Upper lobe of right lung (tissue), 1 donor: ENCODE measurements at places on chromosomes 4 and X. TPM values are rescaled to one million over a fixed set of nuclear protein-coding genes. Genes with fewer than 3 reads are reported as not detected.

GRCh38 chrX:47293106-47293505 lies 60.3 kb downstream of the USP11 start:
- DNase-seq: no peak

- DNase-seq: no peak
Measured at GRCh38 chr4:150038335-150039076, 39.7 kb upstream of the DCLK2 start.

DNA sequence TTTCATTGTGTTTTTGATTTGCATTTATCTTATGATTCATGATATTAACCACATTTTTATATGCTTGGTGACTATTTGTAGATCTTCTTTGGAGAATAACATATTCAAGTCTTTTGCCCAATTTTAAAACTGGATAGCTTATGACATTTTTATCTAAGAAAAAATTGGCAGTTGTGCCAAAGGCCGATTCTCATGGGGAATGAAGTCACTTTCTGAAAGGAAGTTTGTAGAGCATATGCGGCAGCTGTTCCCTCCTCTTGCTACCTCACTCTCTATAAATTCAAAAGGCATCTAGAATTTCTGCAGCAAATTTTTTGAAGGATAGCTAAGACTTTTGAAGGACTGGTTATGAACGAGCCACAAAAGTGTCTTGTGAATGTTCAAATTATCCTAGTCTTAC lies 2353.5 kb downstream of the ARAP2 start:
- no peak for DNase-seq

DNA sequence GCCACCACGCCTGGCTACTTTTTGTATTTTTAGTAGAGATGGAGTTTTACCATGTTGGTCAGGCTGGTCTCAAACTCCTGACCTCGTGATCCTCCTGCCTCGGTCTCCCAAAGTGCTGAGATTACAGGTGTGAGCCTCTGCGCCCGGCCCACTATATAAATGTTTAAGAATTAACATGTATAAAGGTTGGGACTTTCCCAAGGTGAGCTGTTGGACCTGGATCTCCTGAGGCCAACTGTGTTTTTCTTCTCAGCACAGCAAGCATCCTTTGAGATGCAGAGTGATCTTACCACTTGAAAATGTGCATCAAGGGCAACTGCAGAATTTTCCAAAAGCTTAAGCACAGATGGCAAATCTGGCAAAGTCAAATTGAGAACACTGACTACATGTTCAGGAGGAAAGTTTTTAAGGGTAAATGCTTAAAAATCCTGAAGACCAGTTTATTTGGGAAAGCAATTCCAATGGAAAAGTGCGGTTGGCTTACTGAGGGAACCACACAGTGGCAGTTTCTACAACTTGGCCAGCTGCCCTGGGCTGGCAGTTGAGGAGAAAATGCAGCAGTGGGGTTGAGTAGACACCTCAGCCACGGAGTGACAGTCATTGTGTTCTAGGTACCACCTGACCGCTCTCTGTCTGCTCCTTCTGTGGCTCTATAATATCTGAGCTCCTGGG lies 168.9 kb downstream of the CBR4 start:
- DNase-seq: no peak

GRCh38 chrX:124369722-124370121 lies 23.4 kb downstream of the SH2D1A start:
- DNase-seq: no peak

DNA sequence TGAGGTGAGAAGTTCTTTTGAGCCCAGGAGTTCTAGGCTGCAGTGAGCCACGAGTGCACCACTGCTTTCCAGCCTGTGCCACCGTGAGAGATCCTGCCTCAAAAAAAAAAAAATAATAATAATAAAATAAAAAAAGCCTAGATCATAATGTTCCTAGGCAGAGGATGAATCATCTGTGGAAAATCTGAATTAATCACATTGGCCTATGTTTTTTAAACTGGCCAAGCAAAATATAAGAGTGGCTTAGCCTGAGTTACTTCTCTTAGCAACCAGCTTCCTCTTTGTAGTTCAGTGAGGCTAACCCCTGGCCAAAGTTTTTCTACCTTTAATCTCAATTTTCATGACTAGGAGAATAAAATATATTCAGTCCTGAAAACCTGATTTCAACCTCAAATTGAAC lies 614.6 kb downstream of the PPP4R3C start:
- no peak for DNase-seq

DNA sequence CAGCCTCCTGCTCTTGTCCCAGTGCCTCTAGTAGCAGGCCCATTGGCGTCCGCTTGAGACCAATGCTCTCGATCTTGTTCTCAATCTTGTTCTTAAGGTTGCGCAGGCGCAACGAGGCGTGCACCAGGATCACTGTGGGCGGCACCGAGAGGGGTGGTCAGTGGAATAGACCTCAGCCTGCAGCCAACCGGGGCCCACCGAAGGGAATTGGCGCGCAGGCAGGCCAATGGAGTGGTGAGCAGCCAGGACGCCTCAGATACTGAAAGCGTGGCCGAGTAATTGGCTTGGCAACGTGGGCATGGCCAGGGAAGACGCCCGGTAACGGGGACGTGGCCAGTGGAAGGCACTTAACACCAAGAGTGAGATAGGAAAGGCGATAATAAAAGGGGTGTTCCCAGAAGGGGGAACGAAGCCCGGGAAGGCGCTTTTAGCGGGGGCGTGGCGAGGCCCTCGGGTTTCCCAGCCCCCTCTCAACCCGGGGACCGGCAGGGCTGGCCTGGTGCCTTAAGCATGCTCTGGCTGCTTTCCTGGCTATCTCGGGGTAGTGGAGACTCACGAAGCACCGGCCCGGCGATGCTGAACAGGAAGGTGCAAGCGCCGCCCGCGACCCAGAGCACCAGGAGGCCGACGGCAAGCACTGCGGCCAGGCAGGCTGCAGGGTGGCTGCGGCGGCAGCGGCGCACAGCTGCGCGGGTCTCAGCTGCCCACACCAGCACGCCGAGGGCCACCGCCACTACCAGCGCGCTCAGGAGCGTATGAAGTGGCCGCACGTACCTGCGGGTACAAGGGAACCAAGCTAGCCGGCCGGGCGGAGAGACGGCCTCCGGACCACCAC lies 1.7 kb downstream of the PRAF2 start:
- peak; percentile 89 for DNase-seq

- DNase-seq: no peak
Measured at GRCh38 chrX:12360986-12361598, 222.8 kb downstream of the FRMPD4 start.

DNA sequence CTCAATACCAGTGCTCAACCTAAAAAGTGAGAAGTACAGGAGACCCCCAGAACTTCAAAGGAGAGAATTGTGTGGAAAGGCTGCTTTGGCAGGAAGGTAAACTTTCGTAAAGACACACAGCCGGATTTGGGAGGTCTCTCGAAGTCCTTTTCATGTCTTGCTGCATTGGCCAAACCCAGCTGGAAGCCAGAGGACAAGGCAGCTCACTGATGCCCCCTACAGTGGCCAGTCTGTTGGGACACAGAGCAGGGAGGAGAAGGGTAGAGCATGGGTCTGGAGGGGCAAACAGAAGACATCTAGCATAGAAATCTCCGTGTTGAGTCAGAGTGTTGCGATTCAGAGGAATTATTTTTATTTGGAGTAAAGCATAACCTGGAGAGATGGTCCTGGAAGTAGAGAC lies 198.9 kb downstream of the ANK2 start:
- DNase-seq: no peak

DNA sequence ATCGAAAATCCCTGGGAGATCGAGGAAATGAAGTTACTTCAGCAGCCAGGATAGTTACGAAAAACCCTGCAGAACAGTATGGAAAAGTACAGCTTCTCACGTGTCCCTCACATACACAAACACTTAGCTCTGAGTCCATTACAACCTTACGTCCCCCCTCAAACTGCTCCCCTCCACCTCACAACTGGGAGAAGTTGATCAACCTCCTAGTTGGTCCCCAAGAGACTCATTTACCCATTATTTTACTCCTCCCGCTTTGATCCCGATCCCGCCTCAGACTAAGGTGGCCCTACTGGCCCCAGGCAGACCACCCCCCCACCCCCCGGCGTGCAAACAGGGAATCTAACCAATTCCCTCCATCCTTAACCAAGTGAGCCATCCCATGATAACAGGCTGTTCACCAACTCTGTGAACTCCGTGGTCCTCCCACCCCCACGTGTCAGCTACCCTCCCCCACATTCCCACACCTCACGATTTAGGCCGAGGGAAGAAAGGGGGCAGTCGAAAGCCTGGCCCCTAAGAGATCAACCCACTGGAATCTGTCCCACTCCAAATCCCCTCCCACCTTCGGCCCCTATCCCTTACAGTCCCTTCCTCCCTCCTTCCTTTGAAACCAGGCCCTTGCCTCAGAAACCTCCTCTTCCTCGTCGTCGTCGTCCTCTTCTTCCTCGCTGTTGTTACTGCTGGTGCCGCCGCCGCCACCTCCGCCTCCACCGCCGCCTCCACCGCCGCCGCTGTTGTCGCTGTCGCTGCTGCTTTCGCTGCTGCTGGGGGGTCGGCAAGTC lies 755 bp downstream of the ANKRD17 start:
- no peak for DNase-seq

DNA sequence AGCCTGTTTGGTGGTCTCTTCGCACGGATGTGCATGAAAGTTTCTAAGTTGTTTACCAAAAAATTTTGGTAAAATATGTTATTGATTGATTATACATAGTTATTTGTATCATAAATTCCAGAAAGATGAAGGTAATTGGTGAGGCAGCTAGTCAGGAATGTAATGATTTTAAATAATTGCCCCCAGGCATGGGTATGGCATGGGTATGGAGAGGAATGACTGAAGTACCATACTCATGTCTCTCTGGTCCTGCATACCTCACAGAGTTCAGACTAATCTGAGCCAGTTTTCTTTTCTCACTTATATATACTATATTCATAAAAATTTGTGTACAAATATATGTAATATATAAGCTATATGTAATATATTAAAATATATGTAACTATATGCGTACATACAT lies 329.0 kb upstream of the TECRL start:
- DNase-seq: no peak

GRCh38 chr4:98482847-98483806 lies 175.3 kb downstream of the TSPAN5 start:
- DNase-seq: no peak

DNA sequence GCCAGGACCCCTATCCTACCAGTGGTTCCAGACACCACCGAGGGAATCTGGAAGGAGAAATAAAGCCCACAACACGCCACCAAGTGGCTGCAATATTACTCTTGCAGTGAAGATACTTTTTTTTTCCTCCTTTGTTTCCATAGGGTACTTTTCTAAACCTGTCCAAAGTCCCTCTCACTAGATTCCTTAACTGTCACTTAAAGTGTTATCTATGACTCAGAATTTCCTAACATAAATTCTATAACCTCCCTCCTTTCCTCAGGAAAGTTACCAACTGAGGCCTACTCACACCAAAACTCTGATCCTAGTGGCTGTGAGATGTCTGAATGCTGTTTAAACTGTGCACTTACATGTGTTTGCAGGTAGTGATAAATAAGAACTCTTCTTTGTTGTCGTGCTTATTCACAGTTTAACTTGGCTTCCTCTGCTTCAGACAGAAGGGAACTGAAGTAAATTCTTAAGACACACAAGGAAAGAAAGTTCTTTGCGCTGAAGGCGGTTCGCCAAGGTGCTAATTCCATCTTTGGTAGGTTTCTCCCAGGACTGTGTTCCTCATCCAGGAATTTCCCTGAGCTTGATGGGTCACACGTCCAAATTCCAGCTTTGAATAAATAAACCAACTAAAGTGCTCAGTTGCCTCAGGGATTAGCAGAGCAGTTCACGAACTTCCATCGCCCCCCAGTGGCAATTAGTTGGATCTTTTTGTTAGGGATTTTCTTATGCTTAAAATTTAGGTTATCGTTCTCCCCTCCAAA lies 10.7 kb upstream of the HCCS start:
- DNase-seq: no peak

- DNase-seq: no peak
Measured at GRCh38 chr4:161279095-161279494, 884.7 kb downstream of the FSTL5 start.

- no peak for DNase-seq
Measured at GRCh38 chr4:7960790-7961655, 21.4 kb upstream of the AFAP1 start.

DNA sequence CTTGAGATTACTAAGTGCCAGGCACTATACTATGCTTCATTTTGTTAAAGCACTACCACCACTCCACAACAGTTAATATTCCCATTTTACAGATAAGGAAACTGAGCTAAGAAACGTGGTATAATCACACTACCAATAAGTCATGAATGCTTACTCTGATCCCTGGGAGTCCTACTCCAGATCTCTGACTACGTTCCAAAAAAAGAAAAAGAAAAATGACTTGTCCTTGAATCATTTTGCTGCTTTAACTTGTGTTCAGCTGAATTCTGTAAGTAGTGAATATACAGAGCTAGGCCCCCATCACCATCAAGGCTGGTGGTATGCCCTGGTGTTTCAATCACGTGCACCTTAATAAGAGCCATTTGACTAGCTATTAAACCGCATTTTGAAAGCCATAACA lies 39.4 kb downstream of the LDB2 start:
- DNase-seq: no peak

DNA sequence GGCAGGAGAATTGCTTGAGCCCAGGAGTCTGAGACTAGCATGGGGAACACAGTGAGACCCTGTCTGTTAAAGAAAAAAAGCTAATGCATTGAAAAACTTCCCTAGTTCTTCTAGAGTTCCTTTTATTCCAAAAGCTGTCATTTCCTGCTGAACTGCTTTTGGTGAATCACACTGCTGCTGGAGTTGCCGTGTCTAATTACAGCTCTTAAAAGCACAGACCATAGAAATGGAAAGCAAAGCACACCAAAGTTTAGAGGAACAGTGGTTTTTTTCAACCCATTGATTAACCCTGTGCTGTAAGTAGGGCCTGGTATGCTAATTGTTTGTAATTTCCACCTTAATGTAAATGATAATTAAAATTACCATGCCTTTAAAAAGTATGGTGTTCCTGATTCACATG lies 52.4 kb downstream of the SEPTIN11 start:
- no peak for DNase-seq

GRCh38 chr4:148341980-148342800 lies 100.0 kb downstream of the NR3C2 start:
- DNase-seq: no peak

GRCh38 chr4:54661169-54661568 lies 3.4 kb downstream of the KIT start:
- DNase-seq: no peak

- DNase-seq: no peak
Measured at GRCh38 chrX:34560180-34560579, 96.9 kb downstream of the TMEM47 start.

DNA sequence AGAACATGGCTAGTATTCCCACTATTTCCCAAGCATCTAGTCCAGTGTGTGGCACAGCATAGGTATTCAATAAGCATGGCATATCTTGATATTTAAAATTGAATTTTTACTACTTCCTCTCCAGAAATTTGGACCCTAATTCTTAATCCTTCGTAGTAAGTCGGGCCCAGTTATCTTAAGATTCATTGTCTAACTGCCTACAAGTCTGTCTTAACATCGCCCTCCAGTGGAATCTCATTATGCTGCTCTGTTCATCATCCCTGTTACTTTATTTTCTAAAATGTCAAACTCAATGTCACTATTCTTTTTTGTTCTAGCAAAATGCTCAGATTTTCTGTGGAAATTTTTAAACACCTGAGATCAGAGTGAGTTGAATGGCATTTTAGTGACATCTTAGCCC lies 606.2 kb downstream of the KLHL13 start:
- DNase-seq: no peak

GRCh38 chr4:127486248-127486647 lies 146.5 kb upstream of the INTU start:
- no peak for DNase-seq

The KIF4A gene
- total RNA-seq: 0.75 TPM

The LNX1 gene
- total RNA-seq: 6.0 TPM

The MAGED4 gene
- 2.1 TPM for total RNA-seq

The WDFY3 gene
- total RNA-seq: 126 TPM

The RASSF6 gene
- 3.1 TPM for total RNA-seq
